ENCODE measurements at places on chromosomes 7 and 10. TPM values are rescaled to one million over a fixed set of nuclear protein-coding genes. Genes with fewer than 3 reads are reported as not detected.

GFRA1 gene
- total RNA-seq, result not detected

AZGP1 gene
- not detected for total RNA-seq

DNA sequence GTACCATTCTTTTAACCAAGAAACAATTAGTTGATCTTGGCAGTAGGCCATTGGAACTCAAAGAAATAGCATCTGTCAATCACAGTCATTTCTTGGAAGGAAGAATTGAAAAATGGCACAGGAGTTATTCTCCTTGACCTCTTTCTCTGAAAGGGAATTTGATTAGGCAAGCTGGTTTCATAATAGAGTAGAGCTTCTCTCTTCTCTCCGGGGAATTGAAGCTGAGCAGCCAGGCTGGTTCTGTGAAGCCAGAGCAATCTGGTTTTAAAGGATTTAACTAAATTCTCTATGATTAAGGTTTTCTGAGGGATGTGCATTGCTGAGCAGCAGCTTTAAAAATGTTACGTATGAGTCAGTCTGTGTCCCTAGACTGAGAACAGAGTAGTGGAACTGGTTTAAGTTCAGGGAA is 70.2 kb downstream of the AHCYL2 start:
- peak; percentile 94 for DNase-seq
- no peaks in the 10 kb centered on the region for H3K36me3 ChIP-seq
- peaks cover 23% of the 10 kb centered on the region for H3K4me1 ChIP-seq
- H3K4me3 ChIP-seq, result no peak overlapping the region
- H3K27ac ChIP-seq, result no peak overlapping the region

DNA sequence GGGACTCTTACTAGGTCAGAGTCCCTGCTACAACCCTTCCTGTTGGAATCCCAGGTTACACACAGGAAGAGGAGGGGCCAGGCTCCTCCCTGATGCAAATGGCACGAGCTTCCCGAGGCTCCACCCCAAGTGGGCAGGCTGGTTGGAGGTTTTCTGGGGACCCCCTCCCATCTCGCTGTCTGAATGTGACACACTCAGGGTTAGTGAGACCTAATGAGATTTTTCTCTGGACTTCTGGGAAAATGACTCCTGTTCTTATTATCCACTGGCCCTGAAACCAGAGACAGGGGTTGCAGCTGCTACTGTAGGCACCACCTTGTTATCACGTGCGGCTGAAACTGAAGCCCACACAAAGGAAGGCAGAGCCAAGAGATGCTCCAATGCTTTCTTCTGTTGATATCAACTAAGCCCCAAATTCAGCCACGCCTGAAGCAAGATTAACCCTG is 103.3 kb downstream of the FAM107B start:
- H3K36me3 ChIP-seq, result no peaks in the 10 kb centered on the region
- H3K27ac ChIP-seq, result no peak overlapping the region
- no peak overlapping the region for H3K4me3 ChIP-seq
- DNase-seq, result no peak

GRCh38 chr10:32377458-32378259 is 30.7 kb upstream of the EPC1 start:
- no peaks in the 10 kb centered on the region for H3K27me3 ChIP-seq
- H3K36me3 ChIP-seq, result peaks cover 33% of the 10 kb centered on the region
- peak overlapping the region; percentile 76 for H3K4me3 ChIP-seq
- peak; percentile 71 for DNase-seq
- H3K27ac ChIP-seq, result peak overlapping the region; percentile 98

GRCh38 chr10:64040781-64041180 is 519.6 kb downstream of the REEP3 start:
- H3K27me3 ChIP-seq, result peaks cover 20% of the 10 kb centered on the region
- no peak for DNase-seq
- no peaks in the 10 kb centered on the region for H3K36me3 ChIP-seq
- no peak overlapping the region for H3K27ac ChIP-seq

All from A673 (cell line).